ENCODE measurements at places on chromosomes 1 and 21. TPM values are rescaled to one million over a fixed set of nuclear protein-coding genes. Genes with fewer than 3 reads are reported as not detected.
A peak's percentile ranks its signal among the peaks of the same experiment; 100 is the strongest.

GRCh38 chr1:241336335-241336734 lies 20.7 kb downstream of the RGS7 start:
- H3K36me3 ChIP-seq, result no peaks in the 10 kb centered on the region
- no peaks in the 10 kb centered on the region for H3K4me1 ChIP-seq
- DNase-seq, result no peak
- H3K4me3 ChIP-seq, result no peak overlapping the region

DNA sequence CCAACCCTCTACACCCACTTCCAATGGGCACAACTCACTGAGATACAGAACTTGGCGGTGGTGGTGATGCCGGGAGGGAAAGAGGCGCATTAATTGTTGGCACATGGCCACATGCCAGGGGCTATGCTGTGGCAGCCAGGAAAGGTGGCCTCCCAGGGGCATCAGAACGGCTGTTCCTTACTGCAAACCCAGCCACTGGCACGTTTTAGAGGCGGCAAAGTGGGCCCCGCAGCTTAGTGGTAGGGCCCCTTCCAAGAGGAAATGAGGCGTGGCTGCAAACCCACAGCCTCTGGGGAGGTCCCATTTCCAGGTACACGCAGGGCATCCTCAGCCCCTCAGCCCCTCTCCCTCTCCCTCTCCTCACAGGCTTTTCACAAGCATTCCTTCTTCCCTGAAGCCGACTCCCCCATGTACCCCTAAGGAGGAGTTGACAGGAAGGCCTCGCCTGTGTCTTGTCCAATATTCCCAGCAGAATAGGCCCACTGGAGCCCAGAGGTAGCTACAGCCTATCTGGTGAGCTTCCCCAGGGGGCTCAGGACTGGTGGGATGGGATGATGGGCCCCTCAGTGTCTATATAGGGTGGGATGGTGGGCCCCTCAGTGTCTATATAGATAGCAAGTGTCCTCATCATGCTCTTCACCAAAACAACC lies 166.2 kb downstream of the CLIC6 start:
- peaks cover 79% of the 10 kb centered on the region for H3K36me3 ChIP-seq
- no peak overlapping the region for H3K27ac ChIP-seq
- no peak for DNase-seq
- peaks cover 25% of the 10 kb centered on the region for H3K4me1 ChIP-seq
- no peaks in the 10 kb centered on the region for H3K27me3 ChIP-seq

LYPD8 gene
- total RNA-seq, result not detected

NPPA gene
- not detected for total RNA-seq

DNA sequence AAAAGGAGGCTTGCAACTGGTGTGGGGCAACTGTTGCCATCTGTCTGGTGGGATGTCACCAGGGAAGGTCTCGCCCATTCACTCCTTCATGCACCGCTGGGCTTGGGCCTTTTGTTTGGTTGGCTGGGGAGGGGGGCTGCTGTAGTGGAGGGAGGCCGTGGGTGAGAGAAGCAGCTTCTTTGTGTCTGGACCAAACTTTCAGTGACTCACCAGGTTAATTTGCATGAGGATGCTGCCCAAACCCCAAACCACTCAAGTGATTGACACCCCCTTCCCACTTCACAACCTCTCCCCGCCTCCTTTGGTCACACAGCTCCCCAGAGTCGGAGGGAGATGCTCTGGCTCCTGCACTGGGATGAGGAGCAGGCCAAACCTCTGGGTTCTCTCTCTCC lies 19.7 kb downstream of the BTG2 start:
- no peaks in the 10 kb centered on the region for H3K27me3 ChIP-seq
- H3K36me3 ChIP-seq, result no peaks in the 10 kb centered on the region
- H3K27ac ChIP-seq, result peak overlapping the region; percentile 99
- DNase-seq, result no peak
- H3K4me3 ChIP-seq, result peak overlapping the region; percentile 9
- H3K4me1 ChIP-seq, result peaks cover 88% of the 10 kb centered on the region

ERMAP gene
- 4.4 TPM for total RNA-seq

RPS6KA1 gene
- 29.1 TPM for total RNA-seq

ANGPTL7 gene
- total RNA-seq, result not detected

- H3K27me3 ChIP-seq, result no peaks in the 10 kb centered on the region
- H3K4me1 ChIP-seq, result no peaks in the 10 kb centered on the region
- DNase-seq, result no peak
- no peak overlapping the region for H3K27ac ChIP-seq
- no peak overlapping the region for H3K4me3 ChIP-seq
These were observed 35.8 kb downstream of the OLFML3 start for GRCh38 chr1:114015075-114015474.

GRCh38 chr1:17957588-17958267 lies 149.9 kb upstream of the IGSF21 start:
- no peak for DNase-seq
- no peak overlapping the region for H3K27ac ChIP-seq
- H3K4me3 ChIP-seq, result no peak overlapping the region
- no peaks in the 10 kb centered on the region for H3K36me3 ChIP-seq

OLIG1 gene
- total RNA-seq, result not detected

KRTAP10-9 gene
- total RNA-seq, result not detected

DNA sequence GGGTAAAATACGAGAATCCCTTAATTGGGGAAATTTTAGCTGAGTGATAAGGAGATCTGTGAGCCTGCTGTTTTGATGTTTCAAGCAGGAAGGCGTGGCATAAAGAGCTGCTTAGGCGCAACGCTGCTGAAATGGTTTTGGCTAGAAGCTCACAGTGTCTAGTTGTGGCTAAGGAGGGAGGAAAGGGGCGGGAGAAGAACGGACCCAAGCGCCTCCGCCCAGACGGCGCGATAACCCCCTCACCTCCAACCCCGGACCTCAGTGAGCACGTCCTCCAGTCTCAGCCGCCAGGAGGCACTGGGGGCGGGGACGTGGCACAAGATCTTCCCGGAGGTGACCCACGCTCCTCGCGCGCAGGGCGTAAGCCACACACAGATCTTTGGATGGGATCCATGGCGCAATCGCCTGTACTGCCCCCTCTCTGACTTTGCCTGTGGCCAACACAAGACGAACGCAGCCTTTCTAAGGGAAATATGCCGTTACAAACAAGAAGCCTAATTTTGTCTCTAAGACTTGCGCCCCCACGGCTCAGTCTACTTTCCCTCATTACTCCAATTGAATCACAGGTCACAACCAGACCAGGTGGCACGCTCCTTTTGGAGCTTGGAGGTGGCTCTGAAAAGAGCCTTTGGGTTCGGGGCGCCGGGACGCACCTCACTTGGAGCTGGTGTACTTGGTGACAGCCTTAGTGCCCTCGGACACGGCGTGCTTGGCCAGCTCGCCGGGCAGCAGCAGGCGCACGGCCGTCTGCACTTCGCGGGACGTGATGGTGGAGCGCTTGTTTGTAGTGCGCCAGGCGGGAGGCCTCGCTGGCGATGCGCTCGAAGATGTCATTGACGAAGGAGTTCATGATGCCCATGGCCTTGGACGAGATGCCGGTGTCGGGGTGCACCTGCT lies 23.4 kb upstream of the RNF187 start:
- peaks cover 42% of the 10 kb centered on the region for H3K4me1 ChIP-seq
- no peak overlapping the region for H3K27ac ChIP-seq
- no peaks in the 10 kb centered on the region for H3K36me3 ChIP-seq

TFF1 gene
- not detected for total RNA-seq

ADAM30 gene
- not detected for total RNA-seq

PLEKHA6 gene
- 0.53 TPM for total RNA-seq

DNA sequence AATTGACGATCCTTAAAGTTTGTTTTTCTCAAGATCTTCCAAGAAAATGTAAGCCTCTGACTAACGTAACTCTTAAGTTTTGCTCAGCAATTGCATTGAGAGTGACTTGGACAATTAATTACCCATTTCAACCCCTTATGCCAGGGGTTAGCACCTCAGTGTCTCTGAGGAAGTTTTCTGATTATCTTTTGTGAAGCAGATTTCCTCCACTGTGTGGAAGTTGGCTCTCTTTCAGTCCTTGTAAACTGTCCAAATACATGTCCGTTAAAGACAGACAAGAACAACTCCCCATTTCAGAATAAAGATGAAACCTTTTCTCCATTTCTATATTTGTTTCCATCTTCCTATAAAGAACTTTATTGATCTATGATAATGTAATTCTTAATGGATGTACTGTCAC lies 296.4 kb upstream of the FMN2 start:
- H3K4me1 ChIP-seq, result no peaks in the 10 kb centered on the region
- no peaks in the 10 kb centered on the region for H3K36me3 ChIP-seq
- no peak for DNase-seq

SLC9A1 gene
- total RNA-seq, result 14.2 TPM

DNA sequence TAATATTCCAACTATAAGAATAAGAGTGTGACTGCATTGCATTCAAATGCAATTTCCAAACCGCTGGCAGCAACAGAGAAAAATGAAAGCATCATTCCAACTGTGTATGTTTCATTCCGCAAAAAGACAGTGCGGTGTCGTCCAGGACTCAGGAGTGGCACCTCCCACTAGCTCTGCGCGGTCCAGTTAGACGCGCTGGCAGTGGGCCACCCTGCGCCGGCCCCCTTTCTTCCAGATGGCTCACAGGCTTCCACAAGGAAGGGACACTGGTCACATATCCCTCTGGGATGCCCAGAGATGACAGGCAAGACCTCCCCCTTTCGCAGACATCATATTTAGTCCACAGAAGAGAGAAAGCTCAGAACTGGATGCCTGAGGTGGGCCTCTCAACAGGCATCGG lies 11.9 kb downstream of the WRAP73 start:
- H3K4me1 ChIP-seq, result no peaks in the 10 kb centered on the region
- peaks cover 69% of the 10 kb centered on the region for H3K36me3 ChIP-seq
- no peak overlapping the region for H3K4me3 ChIP-seq
- H3K27me3 ChIP-seq, result no peaks in the 10 kb centered on the region

PADI2 gene
- 0.30 TPM for total RNA-seq

DNA sequence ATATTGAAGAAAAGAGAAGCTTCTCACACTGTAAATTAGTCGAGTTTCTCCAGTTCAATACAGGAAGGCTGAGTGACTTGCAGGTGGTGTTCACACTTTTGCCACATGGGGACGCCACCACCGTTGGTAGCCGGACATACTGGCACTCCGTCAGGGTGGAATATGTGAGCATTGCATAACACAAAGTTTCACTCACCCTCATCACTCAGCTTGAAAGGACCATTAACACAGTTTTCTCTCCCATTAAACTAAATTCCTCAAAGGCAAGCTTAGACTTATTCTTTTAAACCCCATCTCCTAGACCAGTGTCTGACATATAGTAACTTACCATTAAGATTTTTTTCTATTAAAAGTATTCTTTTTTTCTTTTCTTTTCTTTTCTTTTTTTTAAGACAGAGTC lies 105.3 kb upstream of the SERBP1 start:
- no peaks in the 10 kb centered on the region for H3K27me3 ChIP-seq
- H3K36me3 ChIP-seq, result no peaks in the 10 kb centered on the region
- H3K4me1 ChIP-seq, result no peaks in the 10 kb centered on the region
- H3K27ac ChIP-seq, result no peak overlapping the region
- no peak overlapping the region for H3K4me3 ChIP-seq

S100A14 gene
- total RNA-seq, result not detected

DNA sequence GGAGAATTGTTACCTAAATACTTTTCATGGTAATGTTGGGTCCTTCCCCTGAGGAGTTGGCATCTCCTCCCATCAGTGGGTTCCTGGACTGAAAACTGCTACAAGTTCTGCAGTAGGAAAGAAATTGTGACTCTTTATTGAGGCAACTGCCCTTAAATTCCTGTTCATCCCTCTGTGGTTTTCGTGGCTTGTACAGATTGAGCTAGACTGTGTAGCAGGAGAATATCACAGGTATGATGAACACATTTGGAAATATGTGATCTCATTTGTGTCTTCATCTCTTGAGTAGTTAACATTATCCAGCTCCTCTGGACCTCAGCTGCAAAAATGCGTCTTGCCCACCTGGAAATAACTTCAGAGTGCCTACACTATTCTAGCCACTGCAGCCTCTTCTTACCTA lies 390.6 kb downstream of the PTPRC start:
- no peaks in the 10 kb centered on the region for H3K36me3 ChIP-seq
- DNase-seq, result no peak
- no peaks in the 10 kb centered on the region for H3K27me3 ChIP-seq
- no peaks in the 10 kb centered on the region for H3K4me1 ChIP-seq
- no peak overlapping the region for H3K27ac ChIP-seq

GRCh38 chr1:26122988-26123973 lies 11.7 kb downstream of the PDIK1L start:
- H3K36me3 ChIP-seq, result peaks cover 17% of the 10 kb centered on the region
- H3K4me1 ChIP-seq, result peaks cover 17% of the 10 kb centered on the region
- no peak for DNase-seq
- no peaks in the 10 kb centered on the region for H3K27me3 ChIP-seq
- H3K27ac ChIP-seq, result no peak overlapping the region

DNA sequence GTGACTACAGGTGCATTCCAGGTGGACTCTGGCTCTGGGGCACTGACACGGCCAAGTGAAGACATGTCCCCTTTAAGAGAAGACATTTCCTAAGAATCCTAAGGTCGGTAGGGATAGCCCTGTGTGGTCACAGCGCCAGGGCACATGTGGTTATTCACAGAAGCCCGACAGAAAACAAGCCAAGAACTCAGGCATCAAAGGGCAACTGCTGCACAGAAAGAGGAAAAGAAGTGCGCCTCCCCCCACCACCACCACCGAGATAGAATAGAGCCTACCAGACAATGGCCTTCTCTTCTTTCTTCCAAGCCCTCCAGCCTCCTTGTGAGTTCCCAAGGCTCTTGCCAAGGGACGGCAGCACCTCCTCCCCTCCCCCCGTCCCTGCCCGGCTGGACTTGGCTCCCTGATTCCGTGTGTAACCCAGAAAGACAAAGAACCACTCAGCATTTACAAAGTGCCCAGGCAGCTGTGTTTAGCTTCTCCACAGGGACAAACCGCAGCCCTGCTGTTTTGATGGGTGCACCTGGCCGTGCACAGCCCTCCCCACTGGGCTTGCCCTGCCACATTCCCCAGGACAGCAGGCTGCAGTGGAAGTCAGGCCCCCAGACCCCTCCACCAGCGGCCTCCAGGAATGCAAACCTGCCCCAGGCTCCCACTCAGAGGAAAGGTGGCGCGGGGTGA lies 30.2 kb downstream of the TMPRSS2 start:
- no peaks in the 10 kb centered on the region for H3K4me1 ChIP-seq
- no peaks in the 10 kb centered on the region for H3K27me3 ChIP-seq
- H3K36me3 ChIP-seq, result no peaks in the 10 kb centered on the region
- DNase-seq, result no peak
- no peak overlapping the region for H3K27ac ChIP-seq
- H3K4me3 ChIP-seq, result no peak overlapping the region

SPRR2B gene
- not detected for total RNA-seq

CA14 gene
- not detected for total RNA-seq

GRCh38 chr1:226668173-226668560 lies 70.9 kb downstream of the ITPKB start:
- H3K4me1 ChIP-seq, result peaks cover 32% of the 10 kb centered on the region
- H3K36me3 ChIP-seq, result peaks cover 50% of the 10 kb centered on the region
- H3K27me3 ChIP-seq, result no peaks in the 10 kb centered on the region

LCE1C gene
- not detected for total RNA-seq

PAQR7 gene
- total RNA-seq, result 1.1 TPM
